Calu3 (cell line): ENCODE measurements at places on chromosomes 3 and 15. TPM values are rescaled to one million over a fixed set of nuclear protein-coding genes. Genes with fewer than 3 reads are reported as not detected.
A peak's percentile ranks its signal among the peaks of the same experiment; 100 is the strongest.

GRCh38 chr3:146638718-146639117 is 33.6 kb upstream of the PLSCR5 start:
- H3K4me1 ChIP-seq, result no peaks in the 10 kb centered on the region
- H3K4me3 ChIP-seq, result no peak overlapping the region
- no peaks in the 10 kb centered on the region for H3K36me3 ChIP-seq
- H3K27me3 ChIP-seq, result no peaks in the 10 kb centered on the region

- no peaks in the 10 kb centered on the region for H3K36me3 ChIP-seq
- DNase-seq, result no peak
Measured at GRCh38 chr3:42702066-42702951, at the start of gene HHATL. Gene HHATL, minus strand, starts transcription at chr3:42702798. Its CDS starts 1,972 bp downstream, at chr3:42700826.

DNA sequence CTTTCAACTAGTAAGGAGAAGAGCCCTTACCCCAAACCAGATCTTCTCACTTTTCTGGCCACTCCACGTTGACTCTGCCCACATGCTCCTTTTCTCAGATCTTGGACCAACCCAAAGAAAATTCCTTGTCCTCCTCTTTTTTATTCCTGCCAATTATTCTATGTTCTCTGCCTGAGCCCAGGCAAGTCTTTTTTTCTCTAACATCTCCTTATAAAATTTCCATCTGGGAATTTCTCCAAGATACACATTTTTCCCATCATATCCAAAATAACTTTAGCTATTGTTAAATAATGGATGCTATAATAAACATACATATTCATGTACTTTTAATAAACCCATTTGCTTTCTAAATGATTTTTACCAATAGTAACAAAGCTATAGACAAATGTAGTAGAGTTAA is 726.0 kb upstream of the ZNF385D start:
- H3K27me3 ChIP-seq, result no peaks in the 10 kb centered on the region
- peaks cover 9% of the 10 kb centered on the region for H3K4me1 ChIP-seq
- no peak overlapping the region for H3K4me3 ChIP-seq
- DNase-seq, result no peak
- no peaks in the 10 kb centered on the region for H3K36me3 ChIP-seq

DNA sequence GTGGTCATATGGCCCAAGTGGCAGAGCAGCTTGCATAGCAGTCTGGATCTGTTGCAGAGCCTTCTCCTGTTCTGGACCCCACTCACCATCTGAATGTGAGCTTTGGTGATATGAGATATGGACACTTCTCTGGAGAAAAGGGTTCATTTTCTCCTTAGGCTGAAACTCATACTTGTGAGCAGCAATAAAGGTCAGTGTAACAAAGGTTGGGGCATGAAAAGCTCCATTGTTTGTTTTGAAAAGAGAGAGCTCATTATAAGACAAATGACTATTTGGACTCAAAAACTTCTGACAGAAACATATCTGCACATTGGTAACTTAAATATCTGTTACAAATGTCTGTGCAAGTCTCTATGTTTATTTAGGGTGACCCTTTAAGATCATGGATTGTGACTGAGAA is 517.3 kb downstream of the MFSD1 start:
- H3K36me3 ChIP-seq, result no peaks in the 10 kb centered on the region
- no peak overlapping the region for H3K27ac ChIP-seq
- peaks cover 22% of the 10 kb centered on the region for H3K4me1 ChIP-seq
- DNase-seq, result no peak

DNA sequence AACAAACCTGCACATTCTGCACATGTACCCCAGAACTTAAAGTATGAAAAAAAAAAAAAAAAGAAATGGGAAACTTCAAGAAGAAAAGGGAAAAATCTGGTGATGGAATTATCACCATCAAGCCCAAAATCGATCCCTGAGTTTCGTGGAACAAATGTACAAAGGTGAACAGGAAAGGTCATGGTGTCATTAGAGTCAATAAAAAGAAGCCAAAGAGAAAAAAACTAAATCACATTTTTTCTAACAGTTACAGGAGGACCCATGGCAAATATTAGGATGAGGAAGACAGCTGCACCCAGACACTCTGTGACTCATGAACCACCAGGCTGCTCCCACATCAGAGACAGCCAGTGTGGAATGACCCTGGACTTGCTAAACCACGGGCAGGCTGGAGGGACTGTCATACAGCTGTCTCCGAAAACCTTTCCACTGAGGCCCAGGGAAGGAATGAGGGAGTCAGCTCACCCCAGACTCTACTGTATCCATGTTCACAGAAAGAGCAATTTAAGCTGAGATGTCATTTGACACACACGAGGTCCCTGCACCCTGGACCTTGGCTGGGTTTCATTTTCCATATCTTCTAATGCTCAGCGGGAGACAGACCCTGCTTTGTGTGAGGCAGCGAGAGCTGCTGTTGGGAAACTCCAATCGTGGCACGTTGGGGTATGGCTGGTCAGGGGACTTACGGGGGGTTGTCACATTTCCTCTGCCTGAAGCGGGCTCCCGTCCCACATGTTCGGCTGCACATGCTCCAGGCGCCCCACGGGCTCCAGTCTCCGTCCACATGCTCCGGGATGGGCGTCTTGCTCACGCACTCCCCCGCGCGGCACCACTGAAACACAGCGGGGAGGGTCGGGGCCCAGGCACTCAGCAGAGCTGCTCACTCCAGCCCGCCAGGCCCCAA is 210.2 kb downstream of the ADAMTS17 start:
- no peak overlapping the region for H3K27ac ChIP-seq
- H3K4me3 ChIP-seq, result no peak overlapping the region
- peak; percentile 46 for DNase-seq
- no peaks in the 10 kb centered on the region for H3K4me1 ChIP-seq
- H3K27me3 ChIP-seq, result no peaks in the 10 kb centered on the region

DNA sequence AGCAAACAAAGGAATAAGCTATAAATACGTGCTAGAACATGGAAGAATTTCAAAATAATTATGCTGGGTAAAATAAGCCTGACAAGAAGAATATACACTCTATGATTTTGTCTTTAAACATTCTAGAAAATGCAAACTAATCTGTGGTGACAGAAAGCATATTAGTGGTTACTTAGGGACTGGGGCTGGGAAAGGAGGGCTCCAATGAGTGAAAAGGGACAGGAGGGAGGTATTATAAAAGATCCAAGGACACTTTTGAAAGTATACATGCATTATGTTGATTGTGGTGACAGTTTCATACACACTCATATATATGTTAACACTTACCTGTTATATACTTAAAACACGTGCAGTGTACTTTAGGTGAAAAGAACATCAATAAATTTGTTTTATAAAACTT is 23.0 kb downstream of the MYH15 start:
- no peak overlapping the region for H3K4me3 ChIP-seq
- no peaks in the 10 kb centered on the region for H3K27me3 ChIP-seq
- no peak overlapping the region for H3K27ac ChIP-seq
- no peaks in the 10 kb centered on the region for H3K36me3 ChIP-seq

- no peak overlapping the region for H3K27ac ChIP-seq
- no peak overlapping the region for H3K4me3 ChIP-seq
- H3K36me3 ChIP-seq, result no peaks in the 10 kb centered on the region
- peak; percentile 47 for DNase-seq
- H3K27me3 ChIP-seq, result peaks cover 62% of the 10 kb centered on the region
Measured at GRCh38 chr3:14847613-14848541, 29.1 kb downstream of the FGD5 start.

GRCh38 chr15:41925086-41925608 is 31.3 kb upstream of the SPTBN5 start:
- H3K27me3 ChIP-seq, result no peaks in the 10 kb centered on the region
- H3K4me1 ChIP-seq, result peaks cover 35% of the 10 kb centered on the region
- DNase-seq, result no peak
- H3K4me3 ChIP-seq, result no peak overlapping the region
- peaks cover 18% of the 10 kb centered on the region for H3K36me3 ChIP-seq
- H3K27ac ChIP-seq, result no peak overlapping the region

DNA sequence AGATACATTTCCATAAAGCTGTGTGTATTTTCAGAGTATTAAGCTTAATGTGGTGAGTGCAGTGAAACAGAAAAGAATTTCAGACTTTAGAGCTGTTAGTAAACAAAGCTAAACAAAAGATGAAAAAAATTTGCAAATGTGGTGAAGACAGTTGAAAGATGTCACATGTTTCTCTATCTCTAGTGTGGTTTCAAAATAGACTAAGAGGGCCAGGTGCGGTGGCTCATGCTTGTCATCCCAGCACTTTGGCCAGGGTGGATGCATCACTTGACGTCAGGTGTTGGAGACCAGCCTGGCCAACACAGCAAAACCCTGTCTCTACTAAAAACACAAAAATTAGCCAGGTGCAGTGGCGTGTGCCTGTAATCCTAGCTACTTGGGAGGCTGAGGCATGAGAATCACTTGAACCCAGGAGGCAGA is 466.0 kb upstream of the NR2F2 start:
- H3K27me3 ChIP-seq, result no peaks in the 10 kb centered on the region
- no peak for DNase-seq
- H3K36me3 ChIP-seq, result no peaks in the 10 kb centered on the region
- no peak overlapping the region for H3K27ac ChIP-seq
- H3K4me1 ChIP-seq, result no peaks in the 10 kb centered on the region
- H3K4me3 ChIP-seq, result no peak overlapping the region

- H3K27me3 ChIP-seq, result no peaks in the 10 kb centered on the region
- no peaks in the 10 kb centered on the region for H3K4me1 ChIP-seq
- H3K36me3 ChIP-seq, result no peaks in the 10 kb centered on the region
- no peak overlapping the region for H3K27ac ChIP-seq
Measured at GRCh38 chr3:155093261-155093660, 13.1 kb downstream of the MME start.

GRCh38 chr15:28992336-28992864 is 106.6 kb downstream of the APBA2 start:
- H3K4me3 ChIP-seq, result no peak overlapping the region
- no peaks in the 10 kb centered on the region for H3K4me1 ChIP-seq
- no peak overlapping the region for H3K27ac ChIP-seq
- no peak for DNase-seq
- H3K36me3 ChIP-seq, result no peaks in the 10 kb centered on the region

- H3K27ac ChIP-seq, result no peak overlapping the region
- DNase-seq, result no peak
- no peak overlapping the region for H3K4me3 ChIP-seq
- no peaks in the 10 kb centered on the region for H3K27me3 ChIP-seq
- peaks cover 9% of the 10 kb centered on the region for H3K36me3 ChIP-seq
- H3K4me1 ChIP-seq, result peaks cover 35% of the 10 kb centered on the region
Measured at GRCh38 chr15:57509126-57509525, 82.6 kb upstream of the MYZAP start.

DNA sequence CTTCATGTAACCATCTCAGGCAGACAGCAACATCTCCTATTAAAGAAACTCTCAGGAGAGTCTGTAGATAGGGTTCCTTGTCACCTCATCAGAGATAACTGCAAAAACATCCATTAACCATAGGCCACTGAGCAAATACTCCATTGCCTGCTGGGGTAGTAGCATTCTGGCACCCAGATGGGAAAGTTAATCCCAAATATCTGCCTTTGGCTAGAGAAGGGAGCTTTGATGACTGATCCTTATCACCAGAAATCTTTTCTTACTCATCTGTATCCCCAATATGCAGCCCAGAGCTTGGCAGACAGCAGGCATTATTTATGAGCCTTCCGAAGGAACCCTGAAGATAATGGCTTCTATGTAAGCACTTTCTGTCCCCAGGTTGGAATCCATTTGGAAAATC is 173.1 kb downstream of the MFSD1 start:
- H3K36me3 ChIP-seq, result no peaks in the 10 kb centered on the region
- no peak overlapping the region for H3K4me3 ChIP-seq
- no peak overlapping the region for H3K27ac ChIP-seq
- no peaks in the 10 kb centered on the region for H3K27me3 ChIP-seq

- H3K36me3 ChIP-seq, result no peaks in the 10 kb centered on the region
- no peak for DNase-seq
- H3K27me3 ChIP-seq, result no peaks in the 10 kb centered on the region
- H3K4me3 ChIP-seq, result no peak overlapping the region
Measured at GRCh38 chr3:117104792-117105191, 395.2 kb downstream of the TUSC7 start.

- no peak for DNase-seq
- H3K27ac ChIP-seq, result no peak overlapping the region
- no peaks in the 10 kb centered on the region for H3K36me3 ChIP-seq
- no peak overlapping the region for H3K4me3 ChIP-seq
- no peaks in the 10 kb centered on the region for H3K27me3 ChIP-seq
- H3K4me1 ChIP-seq, result peaks cover 9% of the 10 kb centered on the region
Measured at GRCh38 chr3:181912384-181912783, 200.7 kb downstream of the SOX2 start.

- no peak overlapping the region for H3K4me3 ChIP-seq
- H3K27ac ChIP-seq, result no peak overlapping the region
- no peaks in the 10 kb centered on the region for H3K4me1 ChIP-seq
- no peak for DNase-seq
- H3K27me3 ChIP-seq, result no peaks in the 10 kb centered on the region
Measured at GRCh38 chr3:173889596-173889995, 492.1 kb downstream of the NLGN1 start.

DNA sequence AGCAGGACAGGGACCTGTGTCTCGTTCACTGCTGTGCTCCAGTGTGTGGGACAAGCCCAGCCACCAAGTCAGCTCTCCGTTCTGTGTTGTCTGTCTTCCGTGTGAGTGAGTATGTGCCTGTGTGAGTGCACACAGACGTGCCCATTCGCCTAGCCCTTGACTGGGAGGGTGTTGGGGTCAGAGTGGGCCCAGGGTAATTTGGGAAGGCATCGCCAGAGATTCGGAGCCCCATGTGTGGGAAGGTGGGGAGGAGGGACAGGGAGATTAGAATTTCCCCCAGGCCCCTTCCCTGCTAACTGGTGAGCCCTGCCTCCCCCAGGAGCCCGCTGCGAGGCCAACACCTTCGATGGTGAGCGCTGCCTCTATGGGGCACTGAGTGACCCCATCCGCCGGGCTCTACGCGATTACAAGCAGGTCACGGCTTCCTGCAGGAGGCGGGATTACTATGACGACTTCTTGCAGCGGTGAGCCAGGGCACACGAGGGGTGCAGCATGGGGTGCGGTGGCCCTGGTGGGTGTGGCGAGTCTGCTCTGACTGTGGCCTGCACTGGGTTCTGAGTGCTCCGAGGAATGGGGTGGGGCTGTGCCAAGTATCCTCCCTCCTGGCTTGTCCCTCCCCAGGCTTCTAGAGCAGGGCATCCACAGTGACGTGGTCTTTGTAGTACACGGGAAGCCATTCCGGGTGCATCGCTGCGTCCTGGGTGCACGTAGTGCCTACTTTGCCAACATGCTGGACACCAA is 3.1 kb downstream of the ABTB1 start:
- no peak for DNase-seq
- H3K4me3 ChIP-seq, result no peak overlapping the region
- no peak overlapping the region for H3K27ac ChIP-seq
- no peaks in the 10 kb centered on the region for H3K27me3 ChIP-seq

DNA sequence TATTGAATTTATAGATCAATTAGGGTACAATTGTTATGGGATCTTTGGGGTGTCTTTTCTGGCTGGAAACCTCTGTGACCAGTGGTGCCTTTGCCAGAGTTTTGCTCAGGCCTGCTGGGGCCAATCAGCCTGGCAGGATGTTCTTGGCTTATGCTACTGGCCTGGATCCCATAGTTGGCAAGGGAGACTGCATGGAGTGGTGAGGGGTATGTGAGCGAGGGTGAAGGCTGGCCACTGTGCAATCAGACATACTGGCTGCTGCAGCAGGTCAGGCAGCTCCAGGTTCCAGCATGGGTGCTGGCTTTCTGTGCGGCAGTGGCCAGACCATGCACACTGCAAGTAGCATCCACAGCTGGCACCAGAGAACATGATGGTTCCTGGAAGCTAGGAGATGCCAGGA is 1053.2 kb upstream of the GBE1 start:
- no peaks in the 10 kb centered on the region for H3K36me3 ChIP-seq
- H3K27me3 ChIP-seq, result no peaks in the 10 kb centered on the region
- DNase-seq, result no peak

GUCA1C gene
- not detected in 2 replicates for total RNA-seq

CCDC80 gene
- total RNA-seq, result 0.39 and 1.1 TPM in 2 replicates

MCTP2 gene
- total RNA-seq, result 30.1 and 40.5 TPM in 2 replicates

GABRG3 gene
- not detected in 2 replicates for total RNA-seq

CCR3 gene
- total RNA-seq, result 0.17 TPM in 1 of 2 replicates, not detected in the other

RPUSD2 gene
- 8.5 and 9.2 TPM in 2 replicates for total RNA-seq

CYP11A1 gene
- not detected in 2 replicates for total RNA-seq

C3orf33 gene
- 6.6 and 9.5 TPM in 2 replicates for total RNA-seq

GOLGA8S gene
- 0.09 TPM in 1 of 2 replicates, not detected in the other for total RNA-seq
